MG63 (cell line): ENCODE measurements at places on chromosomes 6 and 20. TPM values are rescaled to one million over a fixed set of nuclear protein-coding genes. Genes with fewer than 3 reads are reported as not detected.

Gene MEP1A
- total RNA-seq, result not detected in 2 replicates

DNA sequence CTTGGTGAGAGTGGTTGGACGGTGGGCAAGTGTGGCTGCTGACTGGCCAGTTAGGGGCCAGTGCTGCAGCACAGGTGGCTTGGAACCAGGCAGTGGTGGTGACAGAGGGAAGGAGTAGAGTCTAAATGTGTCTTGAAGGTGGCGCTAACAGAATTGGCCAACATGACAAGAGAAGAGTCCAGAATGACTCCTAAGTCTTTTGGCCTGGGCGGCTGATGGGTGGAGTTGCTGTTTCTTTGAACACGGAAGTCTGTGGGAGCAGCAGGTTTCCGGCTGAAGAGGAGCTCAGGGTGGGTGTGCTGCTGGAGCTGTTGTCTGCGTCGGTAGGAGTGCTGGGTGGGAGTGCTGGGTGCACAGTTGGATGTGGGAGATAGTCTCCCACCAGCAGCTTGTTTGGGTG lies 10.1 kb downstream of the LSM14B start:
- no peak for DNase-seq

- no peak for DNase-seq
Observed at GRCh38 chr20:22390543-22390903, 193.8 kb downstream of the FOXA2 start.

Gene SIGLEC1
- not detected in 2 replicates for total RNA-seq

- DNase-seq, result no peak
Observed at GRCh38 chr6:168496997-168497331, 56.0 kb downstream of the SMOC2 start.

Gene PHF10
- total RNA-seq, result 36.6 and 40.6 TPM in 2 replicates

- DNase-seq, result no peak
Observed at GRCh38 chr6:71114986-71115385, 158.1 kb upstream of the B3GAT2 start.

DNA sequence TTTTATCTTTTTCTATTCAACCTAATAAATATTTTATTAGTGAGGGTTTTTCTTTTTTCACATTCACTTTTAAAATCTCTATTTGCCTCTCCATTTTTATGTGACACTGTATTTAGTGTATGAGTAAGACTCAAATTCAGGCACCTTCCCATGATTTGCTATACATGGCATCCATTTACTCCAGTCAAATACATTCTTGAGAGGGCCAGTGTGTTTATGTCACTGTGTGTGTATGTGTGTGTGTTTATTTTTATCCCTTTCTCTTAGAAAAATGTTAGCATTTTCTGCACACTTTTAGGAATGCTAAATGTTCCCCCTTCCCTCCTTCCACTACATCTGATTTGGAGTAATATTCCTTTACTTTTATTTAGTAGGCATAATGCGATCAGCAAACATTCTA lies 290.0 kb downstream of the PACRG start:
- no peak for DNase-seq

GRCh38 chr6:43628393-43629103 lies 516 bp downstream of the GTPBP2 start:
- peak; percentile 35 for DNase-seq

Gene SNX5
- 78.5 and 99.6 TPM in 2 replicates for total RNA-seq

- DNase-seq, result no peak
Observed at GRCh38 chr20:9565910-9566550, 51.6 kb downstream of the LAMP5 start.

- no peak for DNase-seq
Observed at GRCh38 chr6:161138543-161139303, 135.1 kb downstream of the AGPAT4 start.

GRCh38 chr6:25735261-25735660 lies 19.3 kb upstream of the SLC17A4 start:
- no peak for DNase-seq

Gene XKR7
- not detected in 2 replicates for total RNA-seq

DNA sequence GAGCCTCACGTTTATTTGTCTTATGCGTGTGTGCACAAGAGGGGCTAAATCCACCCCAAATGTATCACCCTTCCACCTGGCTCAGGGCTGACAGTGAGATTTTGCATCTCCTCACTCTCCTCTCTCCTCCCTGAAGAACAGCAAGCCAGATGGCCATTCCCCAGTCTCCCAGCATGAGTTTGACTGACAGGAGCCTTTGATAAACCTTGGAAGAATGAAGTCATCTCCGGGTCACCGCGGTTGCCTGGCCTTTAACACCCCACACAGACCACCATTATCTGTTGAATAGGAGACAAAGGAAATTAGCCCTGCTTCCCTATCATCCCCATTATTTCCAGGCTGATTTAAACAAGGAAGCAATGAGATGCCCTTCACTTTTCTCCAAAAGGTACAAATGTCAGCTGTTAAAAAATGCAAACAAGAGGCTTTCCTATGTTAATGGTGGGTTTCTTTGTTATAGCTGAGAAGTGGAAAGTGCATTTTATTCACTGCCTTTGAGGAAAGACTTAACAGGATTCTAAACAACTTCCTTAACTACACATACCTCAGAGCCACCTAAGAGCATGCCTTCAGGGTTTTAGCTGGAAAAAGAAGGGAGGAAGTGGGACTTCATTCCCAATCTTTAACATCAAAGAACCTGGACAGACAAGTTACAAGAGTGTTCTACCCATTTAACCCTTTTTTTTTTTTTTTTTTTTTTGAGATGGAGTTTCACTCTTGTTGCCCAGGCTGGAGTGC lies 524.8 kb upstream of the ID4 start:
- no peak for DNase-seq

Gene TNFRSF21
- total RNA-seq, result 0.32 and 0.76 TPM in 2 replicates

- DNase-seq, result no peak
Observed at GRCh38 chr6:53944543-53944942, 149.7 kb downstream of the LRRC1 start.

Gene DDX27
- total RNA-seq, result 67.0 and 84.4 TPM in 2 replicates

Gene VWA7
- total RNA-seq, result 0.13 and 0.84 TPM in 2 replicates

DNA sequence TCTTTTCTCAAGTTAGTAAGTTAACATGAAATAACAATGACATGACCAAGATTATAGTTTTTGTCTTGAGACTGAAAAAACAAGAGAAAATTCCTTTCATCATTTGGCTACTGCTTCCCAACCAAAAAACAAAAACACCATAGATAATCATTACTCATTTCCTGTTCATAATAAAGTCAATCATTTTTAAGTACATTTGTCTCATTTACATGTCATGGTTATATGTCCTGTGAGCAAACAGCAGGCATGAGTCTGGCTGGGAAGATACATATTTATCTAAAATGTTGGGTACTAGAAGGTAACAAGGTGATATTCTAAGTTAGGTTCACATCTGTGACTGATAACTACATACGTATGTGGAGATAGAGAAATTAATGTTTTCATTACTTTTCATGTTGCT lies 180.5 kb downstream of the ISM1 start:
- DNase-seq, result no peak

DNA sequence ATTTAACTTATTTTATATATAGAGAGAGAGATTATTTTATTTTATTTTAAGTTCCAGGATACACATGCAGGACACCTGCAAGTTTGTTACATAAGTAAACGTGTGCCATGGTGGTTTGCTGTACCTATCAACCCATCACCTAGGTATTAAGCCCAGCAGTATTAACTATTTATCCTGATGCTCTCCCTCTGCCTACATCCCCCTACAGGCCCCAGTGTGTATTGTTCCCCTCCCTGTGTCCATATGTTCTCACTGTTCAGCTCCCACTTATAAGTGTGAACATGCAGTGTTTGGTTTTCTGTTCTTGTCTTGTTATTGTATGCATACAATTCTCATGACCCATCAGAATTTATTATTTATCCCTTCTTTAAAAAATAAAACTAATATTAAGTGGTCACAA lies 34.6 kb downstream of the FKBP1C start:
- no peak for DNase-seq

Gene C20orf144
- not detected in 2 replicates for total RNA-seq

Gene RAD21L1
- 0.10 and 2.4 TPM in 2 replicates for total RNA-seq

GRCh38 chr6:140063021-140063399 lies 688.6 kb upstream of the CITED2 start:
- DNase-seq, result no peak

GRCh38 chr20:1472556-1473245 lies 6.1 kb upstream of the NSFL1C start:
- no peak for DNase-seq

Gene IMPG1
- not detected in 2 replicates for total RNA-seq

Gene CHMP4B
- total RNA-seq, result 73.9 and 82.3 TPM in 2 replicates

Gene ADGRF5
- not detected in 2 replicates for total RNA-seq

Gene SLC17A1
- total RNA-seq, result not detected in 2 replicates

GRCh38 chr6:166469426-166469961 lies 86.8 kb upstream of the MPC1 start:
- DNase-seq, result no peak

DNA sequence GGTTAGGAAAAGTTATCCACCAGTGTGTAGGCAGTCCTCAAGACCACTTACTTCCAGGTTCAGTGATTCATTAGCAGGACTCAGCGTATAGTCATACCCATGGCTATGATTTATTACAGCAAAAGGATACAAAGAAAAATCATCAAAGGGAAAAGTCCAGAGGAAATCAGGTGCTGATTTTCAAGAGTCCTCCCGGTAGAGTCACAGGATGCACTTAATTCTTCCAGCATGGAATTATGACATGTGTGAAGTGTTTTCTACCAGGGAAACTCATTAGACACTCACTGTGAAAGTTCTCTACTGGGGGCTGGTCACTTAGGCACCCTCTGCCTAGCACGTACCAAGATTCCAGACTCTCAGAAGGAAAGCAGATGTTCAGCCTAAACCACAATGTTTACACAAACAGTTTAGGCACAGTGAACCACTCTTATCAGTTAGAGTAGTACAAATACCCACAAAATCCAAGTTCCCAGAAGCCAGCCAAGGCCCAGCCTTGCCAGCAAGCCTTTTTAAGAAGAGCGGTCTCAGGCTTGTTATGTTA lies 10.2 kb downstream of the WFDC3 start:
- peak; percentile 76 for DNase-seq

Gene HLA-DQA1
- not detected in 2 replicates for total RNA-seq

Gene SNTA1
- total RNA-seq, result 14.0 and 15.7 TPM in 2 replicates

DNA sequence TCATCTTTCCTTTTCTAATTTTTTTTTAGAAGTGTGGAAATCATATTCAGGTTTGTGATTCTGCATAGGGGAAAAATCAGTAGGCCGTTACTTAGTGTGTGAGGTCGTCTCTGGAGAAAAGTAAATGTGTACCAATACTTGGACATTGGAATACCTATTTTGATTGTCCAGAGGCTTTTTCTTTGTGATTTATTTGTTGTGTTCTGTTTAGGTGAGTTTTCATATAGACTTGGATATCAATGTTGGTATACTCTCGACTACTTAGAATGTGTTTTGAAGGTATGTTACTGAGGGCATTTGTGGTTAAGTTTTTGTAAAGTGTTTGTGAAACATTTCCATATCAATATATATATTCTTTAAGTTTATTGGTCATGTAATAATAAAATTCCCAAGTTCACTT lies 2.3 kb downstream of the CD2AP start:
- DNase-seq, result no peak

- no peak for DNase-seq
Observed at GRCh38 chr6:17001188-17001587, 100.7 kb upstream of the STMND1 start.

Gene OXT
- not detected in 2 replicates for total RNA-seq
